ENCODE measurements at places on chromosomes 6 and 20. TPM values are rescaled to one million over a fixed set of nuclear protein-coding genes. Genes with fewer than 3 reads are reported as not detected.

RIMS4 gene
- 0.13 TPM for total RNA-seq

KCNG1 gene
- 0.32 TPM for total RNA-seq

PRDM13 gene
- not detected for total RNA-seq

NKX2-2 gene
- total RNA-seq = not detected

SLC16A10 gene
- 8.6 TPM for total RNA-seq

CGAS gene
- 0.81 TPM for total RNA-seq

BANF2 gene
- total RNA-seq = not detected

BTNL2 gene
- not detected for total RNA-seq

SYCP2 gene
- total RNA-seq = 0.94 TPM

CLDN20 gene
- not detected for total RNA-seq

OR2H1 gene
- total RNA-seq = not detected

PEX7 gene
- total RNA-seq = 12.0 TPM

MRAP2 gene
- total RNA-seq = 0.13 TPM
